ENCODE measurements at places on chromosomes 5 and 9.
A peak's percentile ranks its signal among the peaks of the same experiment; 100 is the strongest.

- DNase-seq: peak; percentile 22
- H3K4me3 ChIP-seq: no peak overlapping the region
- H3K4me1 ChIP-seq: peaks cover 35% of the 10 kb centered on the region
- peaks cover 6% of the 10 kb centered on the region for H3K27me3 ChIP-seq
- H3K36me3 ChIP-seq: no peaks in the 10 kb centered on the region
- no peak overlapping the region for H3K27ac ChIP-seq
Observed at GRCh38 chr5:53041071-53041692, 52.0 kb downstream of the ITGA2 start.

DNA sequence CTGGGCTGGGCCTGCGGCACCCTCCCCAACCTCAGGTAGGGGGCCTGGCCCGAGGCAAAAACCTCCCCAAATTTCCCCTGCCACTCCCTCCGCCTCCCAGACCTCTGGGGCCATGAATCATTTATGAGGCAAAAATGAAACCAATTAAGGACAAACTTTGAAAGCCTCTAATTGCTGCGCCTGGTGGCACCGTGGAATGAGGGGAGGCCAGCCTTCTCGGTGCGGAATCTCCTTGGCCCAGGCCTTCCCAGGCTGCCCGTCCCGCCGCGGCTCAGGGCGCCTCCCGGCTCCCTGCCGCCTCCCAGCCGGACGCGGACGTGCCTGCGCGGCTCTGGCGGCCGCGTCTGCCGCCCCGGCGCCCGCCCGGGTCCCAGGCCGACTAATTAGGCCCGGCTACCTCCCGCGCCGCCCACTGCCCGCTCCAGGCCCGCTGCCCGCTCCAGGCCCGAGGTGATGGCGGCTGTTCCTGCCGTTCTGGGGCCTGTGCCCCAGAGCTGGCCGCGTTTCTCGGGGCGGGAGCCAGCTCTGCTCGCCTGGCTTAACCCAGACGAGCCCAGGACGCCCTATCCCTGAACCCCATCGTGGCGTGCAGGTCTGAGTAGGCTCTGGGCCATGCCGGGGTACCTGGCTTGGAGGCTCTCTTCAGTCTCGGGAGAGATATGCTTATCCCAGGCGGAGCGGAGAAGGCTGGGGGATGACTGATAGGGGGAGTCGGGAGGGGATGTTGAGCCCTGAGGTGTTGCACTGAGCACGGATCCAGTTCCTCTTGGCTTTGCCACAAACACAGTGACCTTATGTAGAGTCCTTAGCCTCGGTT is 20.1 kb downstream of the CXXC5 start:
- no peaks in the 10 kb centered on the region for H3K36me3 ChIP-seq
- H3K27ac ChIP-seq: no peak overlapping the region
- peaks cover 28% of the 10 kb centered on the region for H3K4me1 ChIP-seq
- peaks cover 12% of the 10 kb centered on the region for H3K27me3 ChIP-seq

- DNase-seq: no peak
- H3K27ac ChIP-seq: no peak overlapping the region
- no peaks in the 10 kb centered on the region for H3K27me3 ChIP-seq
- no peak overlapping the region for H3K4me3 ChIP-seq
- H3K36me3 ChIP-seq: peaks cover 11% of the 10 kb centered on the region
Observed at GRCh38 chr5:34038838-34039237, 4.2 kb downstream of the C1QTNF3 start.

DNA sequence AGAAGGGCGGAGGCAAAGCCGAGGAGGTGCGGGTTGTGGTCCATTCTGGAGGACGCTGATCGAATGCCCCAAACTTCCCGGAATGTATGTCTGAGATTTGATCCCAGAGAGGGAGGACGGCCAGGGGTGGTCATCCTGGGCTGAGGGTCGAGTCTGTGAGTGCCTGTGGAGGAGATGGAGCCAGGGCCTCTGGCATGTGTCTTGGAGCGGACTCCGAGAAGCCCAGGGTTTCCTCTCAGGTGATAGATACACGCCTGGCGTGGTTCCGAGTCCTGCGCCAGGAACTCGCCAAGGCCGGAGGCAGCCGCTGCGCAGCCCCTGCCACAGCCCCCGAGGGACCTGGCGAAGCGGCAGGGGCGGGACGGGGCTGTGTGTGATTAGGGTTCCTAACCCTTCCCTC is 363 bp downstream of the ZNF454 start:
- H3K27me3 ChIP-seq: peaks cover 38% of the 10 kb centered on the region
- H3K27ac ChIP-seq: no peak overlapping the region
- no peaks in the 10 kb centered on the region for H3K4me1 ChIP-seq
- no peak overlapping the region for H3K4me3 ChIP-seq

GRCh38 chr5:59178071-59178470 is 595.2 kb downstream of the RAB3C start:
- peaks cover 5% of the 10 kb centered on the region for H3K4me1 ChIP-seq
- DNase-seq: no peak
- H3K4me3 ChIP-seq: no peak overlapping the region
- H3K27ac ChIP-seq: no peak overlapping the region
- H3K36me3 ChIP-seq: no peaks in the 10 kb centered on the region
- peaks cover 3% of the 10 kb centered on the region for H3K27me3 ChIP-seq

DNA sequence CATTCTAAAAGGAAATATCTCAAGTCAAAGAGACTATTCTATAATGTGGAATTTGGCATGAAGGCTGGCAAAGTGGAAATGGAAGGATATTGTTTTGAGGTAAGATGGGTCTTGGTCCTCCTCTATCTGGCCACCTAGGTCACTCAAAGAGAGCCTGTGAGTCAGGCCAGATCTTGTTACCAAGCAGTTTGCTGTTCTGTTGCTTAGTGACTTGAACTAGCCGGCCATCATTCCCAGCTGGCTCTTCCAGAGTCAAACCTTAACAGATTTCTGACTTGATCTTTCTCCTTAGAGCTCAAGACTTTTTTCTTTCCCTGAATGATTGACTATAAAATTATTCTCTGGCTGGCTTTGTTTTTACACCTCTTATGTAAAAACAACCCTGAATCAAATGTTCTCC is 136.1 kb downstream of the PDE4D start:
- H3K36me3 ChIP-seq: no peaks in the 10 kb centered on the region
- peaks cover 6% of the 10 kb centered on the region for H3K27me3 ChIP-seq
- no peak for DNase-seq

GRCh38 chr5:146909255-146910068 is 30.9 kb upstream of the PPP2R2B start:
- H3K27ac ChIP-seq: no peak overlapping the region
- H3K4me1 ChIP-seq: peaks cover 6% of the 10 kb centered on the region
- no peaks in the 10 kb centered on the region for H3K36me3 ChIP-seq
- no peak overlapping the region for H3K4me3 ChIP-seq

- no peak overlapping the region for H3K27ac ChIP-seq
- H3K36me3 ChIP-seq: no peaks in the 10 kb centered on the region
- H3K4me3 ChIP-seq: no peak overlapping the region
Observed at GRCh38 chr5:122458278-122458872, 146.3 kb downstream of the SNCAIP start.

- H3K36me3 ChIP-seq: no peaks in the 10 kb centered on the region
- H3K27me3 ChIP-seq: peaks cover 89% of the 10 kb centered on the region
- H3K27ac ChIP-seq: no peak overlapping the region
- H3K4me1 ChIP-seq: peaks cover 22% of the 10 kb centered on the region
- H3K4me3 ChIP-seq: no peak overlapping the region
- no peak for DNase-seq
Observed at GRCh38 chr5:73300337-73301207, 127.6 kb downstream of the TMEM174 start.

Measured in activated naive CD4-positive, alpha-beta T cell treated with anti-CD3 and anti-CD28 coated beads for 36 hours (primary cell).